ENCODE measurements at places on chromosomes 3 and 15.

GRCh38 chr3:172848910-172849309 is 98.4 kb downstream of the ECT2 start:
- no peak for DNase-seq

DNA sequence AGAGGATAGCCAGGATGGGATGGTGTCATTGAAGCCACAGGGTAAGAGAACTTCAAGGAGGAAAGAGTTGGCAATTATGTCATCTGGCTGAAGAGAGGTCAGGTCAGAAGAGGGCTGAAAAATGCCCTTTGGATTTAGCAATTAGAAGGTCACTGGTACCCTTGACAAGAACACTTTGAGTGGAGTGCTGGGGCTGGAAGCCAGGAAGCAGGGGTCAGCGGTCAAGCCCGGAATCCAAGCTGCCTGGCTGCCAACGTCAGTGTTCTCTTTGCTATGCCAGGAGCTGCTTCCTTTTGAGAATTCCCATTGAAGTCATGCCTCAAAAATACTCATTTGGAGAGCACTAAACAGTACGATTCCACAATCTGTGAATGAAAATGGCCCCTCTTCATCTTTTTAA is 386.5 kb downstream of the SHQ1 start:
- no peak for DNase-seq

DNA sequence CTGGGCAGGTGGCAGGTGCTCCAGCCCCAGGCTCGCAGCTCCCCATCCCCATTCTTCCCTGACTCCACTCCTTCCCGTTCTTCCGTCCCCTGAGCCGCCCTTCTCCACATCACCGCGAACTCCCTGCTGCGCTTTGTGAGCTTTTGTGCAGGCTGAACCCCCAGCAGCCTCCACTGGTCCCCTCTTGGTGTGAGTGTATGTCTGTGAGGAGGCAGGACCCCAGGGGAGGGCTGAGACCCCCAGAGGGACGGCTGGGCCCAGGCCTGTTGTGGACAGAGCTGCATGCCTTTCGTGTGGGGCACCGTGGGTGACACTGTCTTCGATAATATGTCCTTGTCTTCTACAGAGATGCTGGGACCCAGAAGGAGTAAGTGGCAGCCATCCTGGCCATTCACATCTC is 7.3 kb upstream of the ITIH3 start:
- DNase-seq: no peak

DNA sequence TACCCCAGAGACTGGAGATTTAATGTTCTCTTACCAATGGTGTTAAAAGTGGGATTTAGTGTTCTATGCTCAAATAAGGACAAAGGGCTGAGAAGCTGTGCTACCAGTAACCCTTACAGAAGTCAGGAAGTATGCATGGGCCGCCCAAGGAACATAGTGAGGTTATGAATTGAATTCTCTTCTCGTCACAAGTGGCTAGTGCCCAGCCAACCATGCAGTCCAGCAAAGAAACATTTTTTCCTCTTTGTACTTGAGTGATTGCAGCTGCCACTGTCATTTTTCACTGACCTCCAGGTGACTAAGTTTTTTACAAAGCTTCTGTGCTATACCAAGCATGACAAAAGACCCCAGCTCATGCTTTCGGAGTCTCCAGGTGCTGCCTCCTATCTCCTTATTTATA is 110.6 kb upstream of the DCBLD2 start:
- DNase-seq: no peak

DNA sequence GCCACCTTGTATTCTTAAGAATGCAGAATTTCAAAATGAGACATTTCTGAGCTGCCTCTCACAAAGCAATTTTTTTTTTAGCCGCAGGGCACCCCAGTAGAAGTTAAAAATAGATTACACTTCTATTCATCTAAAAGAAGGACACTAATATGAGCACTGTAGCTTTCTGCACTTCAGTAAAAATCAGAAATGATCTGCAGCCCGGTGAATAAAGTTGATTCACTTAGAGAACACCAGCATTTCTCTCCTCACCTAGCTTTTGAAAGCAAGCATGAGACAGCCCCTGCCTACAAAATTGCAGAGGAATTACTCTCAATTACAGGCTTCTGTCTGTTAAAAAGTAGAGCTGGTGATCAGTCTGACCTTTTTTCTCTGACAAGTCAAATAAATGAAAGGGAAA is 1062.4 kb downstream of the FHIT start:
- DNase-seq: no peak

- DNase-seq: no peak
Observed at GRCh38 chr15:99669250-99669649, 64.0 kb downstream of the LYSMD4 start.

DNA sequence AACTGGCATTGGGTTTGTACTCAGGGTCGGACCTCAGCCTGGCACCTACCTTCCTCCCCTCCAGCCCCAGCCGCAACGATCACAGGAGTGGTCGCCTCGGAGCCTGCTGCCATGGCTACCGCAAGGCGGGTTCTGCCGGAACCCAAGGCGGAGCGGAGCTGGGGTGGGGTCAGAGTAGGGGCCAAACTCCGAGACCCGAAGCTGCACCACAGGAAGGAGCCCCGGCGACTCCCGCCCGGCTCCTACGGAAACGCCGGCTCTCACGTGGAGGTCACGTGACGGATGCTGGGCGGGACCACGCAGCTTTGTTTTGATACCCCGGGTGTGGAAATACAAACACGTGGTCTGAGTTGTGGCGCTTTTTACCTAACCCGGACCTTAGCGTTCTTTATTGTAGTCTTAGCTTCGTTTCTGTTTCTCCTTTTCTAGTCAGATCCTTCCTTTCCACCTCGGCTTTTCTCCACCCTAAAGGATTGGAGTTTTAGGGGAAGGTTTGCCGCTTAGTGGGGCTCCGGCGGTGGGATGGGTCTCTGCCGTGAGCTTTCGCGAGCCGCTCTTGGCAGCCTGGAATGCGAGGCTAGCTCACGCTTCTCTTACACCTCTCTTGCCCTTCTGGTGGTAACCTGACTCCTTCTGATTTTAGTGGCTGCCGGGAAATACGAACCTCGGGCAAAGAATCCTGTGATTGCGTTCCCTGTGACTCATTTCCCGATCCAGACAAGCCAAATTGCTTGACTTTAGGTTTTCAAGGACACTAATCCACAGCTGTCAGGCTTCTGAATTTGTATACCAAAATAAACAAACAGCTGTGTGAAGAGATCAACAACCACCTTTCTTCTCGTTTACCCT is at the start of gene HSPBAP1:
HSPBAP1 (minus strand) TSS at position 264 of the 849 bp plus-strand sequence; CDS start at position 113, 151 bp downstream.
- no peak for DNase-seq
